ENCODE measurements at places on chromosomes 16 and 17.
A peak's percentile ranks its signal among the peaks of the same experiment; 100 is the strongest.

GRCh38 chr17:50836826-50837225, 1.4 kb downstream of the WFIKKN2 start:
- H3K27ac ChIP-seq: no peak overlapping the region
- H3K4me1 ChIP-seq: no peaks in the 10 kb centered on the region
- H3K36me3 ChIP-seq: no peaks in the 10 kb centered on the region

- H3K36me3 ChIP-seq: no peaks in the 10 kb centered on the region
- H3K27me3 ChIP-seq: no peaks in the 10 kb centered on the region
- no peak for DNase-seq
These were observed 5.9 kb downstream of the SKA2 start for GRCh38 chr17:59149051-59149450.

- no peaks in the 10 kb centered on the region for H3K36me3 ChIP-seq
- H3K27me3 ChIP-seq: no peaks in the 10 kb centered on the region
These were observed 496.9 kb upstream of the C16orf82 start for GRCh38 chr16:26569793-26570192.

GRCh38 chr16:67162506-67163163, 1.9 kb upstream of the HSF4 start:
- peak overlapping the region; percentile 7 for H3K4me3 ChIP-seq
- no peak for DNase-seq

- H3K4me3 ChIP-seq: no peak overlapping the region
- H3K27me3 ChIP-seq: no peaks in the 10 kb centered on the region
- H3K36me3 ChIP-seq: peaks cover 97% of the 10 kb centered on the region
- H3K27ac ChIP-seq: no peak overlapping the region
These were observed 42.0 kb downstream of the ADCY7 start for GRCh38 chr16:50308237-50308965.

- H3K27ac ChIP-seq: peak overlapping the region; percentile 83
- H3K4me1 ChIP-seq: peaks cover 7% of the 10 kb centered on the region
- no peaks in the 10 kb centered on the region for H3K27me3 ChIP-seq
- DNase-seq: peak; percentile 87
These were observed 90.7 kb downstream of the TIMM22 start for GRCh38 chr17:1087381-1088241.

- H3K4me1 ChIP-seq: no peaks in the 10 kb centered on the region
- no peaks in the 10 kb centered on the region for H3K36me3 ChIP-seq
- H3K27ac ChIP-seq: no peak overlapping the region
- no peak overlapping the region for H3K4me3 ChIP-seq
- DNase-seq: no peak
These were observed 4.4 kb downstream of the NECAB2 start for GRCh38 chr16:83972256-83973008.

GRCh38 chr17:71115669-71115972, 946.3 kb downstream of the KCNJ2 start:
- no peaks in the 10 kb centered on the region for H3K4me1 ChIP-seq
- H3K27me3 ChIP-seq: no peaks in the 10 kb centered on the region

GRCh38 chr16:89363621-89364393, 126.6 kb downstream of the ANKRD11 start:
- peak overlapping the region; percentile 76 for H3K27ac ChIP-seq
- H3K4me3 ChIP-seq: no peak overlapping the region
- no peaks in the 10 kb centered on the region for H3K36me3 ChIP-seq
- peaks cover 21% of the 10 kb centered on the region for H3K4me1 ChIP-seq
- DNase-seq: no peak

Measured in left lung (tissue), 14 donors.